ENCODE measurements at places on chromosomes 2 and 18.
A peak's percentile ranks its signal among the peaks of the same experiment; 100 is the strongest.

GRCh38 chr2:181203916-181204315 is 223.5 kb downstream of the UBE2E3 start:
- no peak for DNase-seq

DNA sequence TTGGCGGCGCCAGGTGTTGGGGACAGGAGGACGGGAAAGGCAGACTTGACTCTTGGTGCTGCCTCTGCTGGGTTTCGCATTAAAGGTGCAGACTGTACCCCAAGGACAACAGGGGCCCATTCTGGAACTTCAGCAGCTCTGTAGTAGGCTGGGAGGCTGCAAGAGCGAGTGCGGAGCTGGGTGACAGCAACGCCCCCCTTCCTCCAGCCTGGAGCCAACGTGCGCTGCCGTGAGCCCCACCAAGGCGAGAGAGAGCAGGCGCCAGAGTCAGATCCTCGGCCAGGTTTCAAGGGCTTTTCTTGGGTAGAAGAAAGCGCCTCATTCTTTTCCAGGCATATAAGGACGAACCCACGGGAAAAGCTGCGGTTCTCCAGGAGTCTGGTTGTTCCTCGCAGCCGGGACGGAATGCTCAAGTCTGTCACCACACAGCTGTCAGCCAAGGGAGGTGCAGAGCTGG is 1.9 kb downstream of the DOK6 start:
- no peak for DNase-seq

GRCh38 chr2:176002688-176003210 is 682 bp upstream of the LNPK start:
- DNase-seq, result no peak

GRCh38 chr18:37199741-37200140 is 365.9 kb downstream of the CELF4 start:
- DNase-seq, result no peak

DNA sequence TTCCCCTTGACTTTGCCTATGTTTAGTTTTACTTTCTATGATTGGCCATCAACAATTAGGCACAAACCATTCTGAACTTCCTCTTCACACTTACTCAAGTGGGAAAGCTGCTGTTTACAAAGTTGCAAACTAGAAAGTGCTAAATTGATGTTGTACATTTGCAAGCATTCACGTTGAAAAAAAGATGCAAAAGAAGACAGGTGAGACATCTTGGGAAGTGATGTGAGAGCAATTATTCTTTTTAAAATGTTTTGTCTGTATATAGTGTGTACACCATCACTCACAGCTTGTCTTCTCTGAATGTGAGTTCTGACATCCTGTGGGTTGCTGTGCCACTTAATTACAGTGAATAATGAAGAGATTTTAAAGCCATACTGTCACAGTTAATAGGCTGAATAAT is 874.1 kb upstream of the LRATD1 start:
- DNase-seq, result no peak

GRCh38 chr2:195636890-195637289 is 20.1 kb upstream of the SLC39A10 start:
- DNase-seq, result no peak

GRCh38 chr2:204913312-204913711 is 368.0 kb downstream of the PARD3B start:
- no peak for DNase-seq

- DNase-seq, result peak; percentile 98
Measured at GRCh38 chr2:127064642-127065250, 42.2 kb downstream of the BIN1 start.

GRCh38 chr2:106531676-106532214 is 44.6 kb downstream of the CD8B2 start:
- DNase-seq, result no peak

DNA sequence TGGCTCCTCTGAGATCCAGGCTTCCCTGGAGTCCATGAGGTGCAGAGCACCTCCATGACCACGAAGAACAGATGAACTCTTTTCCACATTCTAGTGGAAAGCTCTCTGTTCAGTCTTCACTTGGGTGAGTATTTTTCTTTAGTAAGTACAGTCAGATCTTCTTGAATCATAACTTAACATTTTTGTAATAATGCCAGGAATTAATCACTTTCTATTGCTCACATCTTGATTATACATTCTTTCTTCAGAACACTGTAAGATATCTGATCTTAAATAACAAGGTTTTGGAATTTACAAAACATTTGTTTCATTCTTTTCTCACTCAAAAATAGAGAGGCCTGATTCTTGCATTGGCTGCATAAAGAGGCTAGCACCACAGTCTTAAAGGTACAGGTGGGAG is 45.4 kb upstream of the RND3 start:
- DNase-seq, result no peak

DNA sequence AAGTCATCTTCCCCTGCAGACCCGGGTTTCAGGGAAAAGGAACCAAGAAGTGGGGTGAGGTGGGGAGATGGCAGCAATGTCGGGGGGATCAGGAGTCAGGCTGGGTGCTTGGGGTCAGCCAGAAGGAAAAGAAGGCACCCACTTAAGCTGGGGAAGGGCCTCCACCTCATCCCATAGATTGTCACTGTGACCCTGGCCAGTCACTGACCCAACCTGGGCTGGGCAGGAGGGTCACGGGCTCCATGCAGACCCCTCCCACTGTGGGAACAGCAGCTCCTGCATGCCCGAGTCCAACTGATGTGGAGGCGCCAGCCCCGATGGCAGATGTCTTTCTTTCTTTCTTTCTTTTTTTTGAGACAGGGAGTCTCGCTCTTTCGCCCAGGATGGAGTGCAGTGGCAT is 53.6 kb upstream of the HAAO start:
- DNase-seq, result no peak

- no peak for DNase-seq
Measured at GRCh38 chr2:211503856-211504255, 947.5 kb downstream of the CPS1 start.

- DNase-seq, result no peak
Measured at GRCh38 chr2:235728800-235729556, 235.1 kb downstream of the AGAP1 start.

GRCh38 chr2:206840999-206841398 is 75.6 kb downstream of the FASTKD2 start:
- no peak for DNase-seq

DNA sequence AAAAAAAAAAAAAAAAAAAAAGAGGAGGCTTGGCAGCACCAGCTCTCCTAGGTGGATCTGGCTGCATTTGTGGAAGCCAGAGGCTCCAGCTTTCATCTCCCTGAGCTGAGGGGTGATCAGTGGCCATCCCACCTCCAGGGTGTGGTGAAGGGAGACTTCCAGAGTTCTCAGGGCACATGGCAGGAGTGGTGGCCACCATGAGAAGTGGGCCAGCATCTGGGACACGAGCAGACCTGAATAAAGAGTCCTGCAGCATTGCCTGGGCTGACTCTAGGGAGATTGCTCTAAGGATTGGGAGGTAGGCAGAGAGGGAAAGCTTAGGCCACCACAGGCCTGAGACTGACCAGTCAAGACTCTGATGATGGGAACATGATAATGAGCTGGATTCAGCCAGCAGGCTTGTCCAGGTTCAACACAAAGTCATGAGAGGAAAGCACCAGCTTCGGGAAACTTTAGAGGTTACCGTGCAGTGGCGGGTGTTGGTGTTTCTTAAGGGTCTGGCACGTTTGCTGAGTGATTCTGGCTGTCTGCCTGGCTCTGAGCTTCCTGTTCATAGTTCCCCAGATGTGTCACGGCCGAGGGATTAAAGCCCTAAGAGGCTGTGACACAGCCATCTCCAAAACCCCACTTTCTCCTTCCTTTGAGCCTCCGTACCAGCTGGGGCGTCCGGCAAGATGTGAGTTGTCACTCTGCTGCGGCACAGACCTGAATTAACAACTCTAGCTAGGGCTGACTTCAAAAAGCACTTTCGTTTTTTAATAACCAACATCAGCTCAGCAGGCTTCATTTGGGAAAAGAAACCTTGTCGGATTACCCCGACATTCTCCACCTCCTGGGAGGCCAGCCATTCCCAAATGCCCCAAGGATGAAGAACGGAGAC is 38.3 kb upstream of the IL1R1 start:
- peak; percentile 79 for DNase-seq

DNA sequence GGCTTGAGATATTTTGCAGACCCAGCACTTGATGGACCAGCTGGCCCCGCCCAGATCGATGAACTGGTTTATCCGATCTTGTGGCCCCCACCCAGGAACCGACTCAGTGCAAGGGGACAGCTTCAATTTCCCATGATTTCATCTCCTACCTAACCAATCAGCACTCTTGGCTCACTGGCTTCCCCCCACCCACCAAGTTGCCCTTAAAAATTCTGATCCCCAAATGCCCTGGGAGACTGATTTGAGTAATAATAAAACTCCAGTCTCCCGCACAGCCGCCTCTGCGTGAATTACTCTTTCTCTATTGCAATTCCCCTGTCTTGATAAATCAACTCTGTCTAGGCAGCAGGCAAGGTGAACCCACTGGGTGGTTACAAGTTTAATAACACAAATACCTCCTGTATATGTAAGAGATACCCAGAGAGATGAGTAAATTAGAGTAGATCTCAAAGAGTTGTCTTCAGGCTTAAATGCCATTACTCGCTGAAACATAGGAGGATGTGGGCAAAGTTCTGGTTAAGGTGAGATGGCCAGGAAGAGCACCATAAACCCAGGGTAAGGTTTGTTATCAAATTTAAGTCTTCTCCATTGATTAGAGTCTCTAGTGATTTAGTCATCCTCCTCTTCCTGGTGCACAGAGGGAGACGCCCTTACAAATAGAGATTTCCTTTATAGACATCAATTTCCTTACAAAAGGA is 222.8 kb downstream of the ARL4C start:
- DNase-seq, result no peak
